Tibial artery (tissue), 4 donors: ENCODE measurements at places on chromosomes 13 and 19.
A peak's percentile ranks its signal among the peaks of the same experiment; 100 is the strongest.

DNA sequence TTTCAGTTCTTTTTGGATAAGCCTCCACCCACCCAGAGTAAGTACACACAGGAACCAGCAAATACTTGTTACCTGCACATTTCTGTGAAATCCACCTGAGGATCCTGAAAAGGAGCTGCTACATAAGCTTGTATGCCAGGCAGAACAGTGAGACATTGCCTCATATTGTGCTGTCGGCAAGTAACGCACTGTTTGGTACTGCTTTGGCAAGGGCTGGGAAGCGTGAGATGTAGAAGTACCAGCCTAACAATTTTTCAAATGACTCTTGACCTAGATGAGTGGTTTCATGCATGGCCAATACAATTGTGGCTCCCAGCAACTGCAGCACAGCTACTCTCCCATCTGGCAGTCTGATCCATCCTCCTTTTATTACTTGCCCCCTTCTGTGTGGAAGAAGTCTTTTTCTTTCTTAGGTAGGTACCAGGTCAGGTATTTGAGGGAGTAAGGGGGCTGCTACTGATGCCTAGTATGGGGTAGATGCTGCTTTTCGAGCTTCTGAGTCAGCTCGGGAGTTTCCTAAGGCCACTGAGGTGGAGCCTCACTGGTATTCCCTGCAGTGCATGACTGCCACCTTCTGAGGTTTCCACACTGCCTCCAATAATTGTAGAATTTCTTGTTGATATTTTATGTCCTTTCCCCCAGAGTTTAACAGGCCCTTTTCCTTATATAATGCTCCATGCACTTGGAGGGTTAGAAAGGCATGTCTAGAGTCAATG is 52.2 kb downstream of the ZNF737 start:
- DNase-seq, result no peak

- DNase-seq, result no peak
Measured at GRCh38 chr19:29842471-29843179, 30.8 kb downstream of the CCNE1 start.

- DNase-seq, result peak; percentile 72
Measured at GRCh38 chr19:19434483-19435045, 29.1 kb downstream of the GATAD2A start.

DNA sequence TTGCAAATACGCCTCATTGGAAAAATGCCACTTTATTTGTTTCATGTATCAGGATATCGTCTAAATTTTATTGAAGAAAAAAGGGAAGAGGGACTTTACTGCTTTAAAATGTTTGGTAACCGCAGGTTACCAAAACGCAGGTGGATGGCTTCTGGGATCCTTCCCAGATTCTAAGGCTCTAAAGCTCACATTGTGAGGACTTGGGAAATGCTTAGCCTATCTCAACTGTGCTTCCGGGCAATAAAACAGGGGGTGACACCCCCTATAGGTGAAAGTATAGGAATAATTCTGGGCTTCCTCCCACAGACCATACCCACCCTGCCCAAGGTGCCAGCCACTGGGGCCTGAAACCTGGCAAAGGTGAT is 73.2 kb upstream of the IPO5 start:
- no peak for DNase-seq

GRCh38 chr13:40168425-40169166 is 497.8 kb downstream of the FOXO1 start:
- DNase-seq, result no peak
